ENCODE measurements at places on chromosomes 2 and 18.

GRCh38 chr18:62521593-62521992, 1.2 kb upstream of the ZCCHC2 start:
- no peak for DNase-seq

GRCh38 chr18:44035554-44035953, 645.1 kb upstream of the SETBP1 start:
- DNase-seq: no peak

- DNase-seq: no peak
Measured at GRCh38 chr2:236739663-236740062, 170.0 kb downstream of the ACKR3 start.

DNA sequence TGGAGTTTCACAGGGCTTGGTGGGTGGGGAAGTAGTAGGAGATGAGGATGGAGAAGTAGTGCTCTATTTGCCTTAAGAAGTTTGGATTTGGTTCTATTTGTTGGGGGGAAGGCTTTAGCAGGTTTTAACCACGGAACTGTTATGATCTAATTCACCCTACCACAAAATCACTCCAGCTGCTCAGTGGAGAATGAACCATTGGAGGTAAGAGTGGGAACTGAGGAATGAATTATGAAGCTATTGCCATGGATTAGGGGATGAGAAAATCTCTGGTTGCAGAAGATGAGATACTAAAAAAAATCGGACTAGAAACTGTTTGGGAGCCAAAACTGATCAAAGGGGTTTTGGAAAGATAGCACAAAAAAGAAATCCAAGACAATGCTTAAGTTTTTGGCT, 488.9 kb downstream of the DLGAP1 start:
- no peak for DNase-seq

DNA sequence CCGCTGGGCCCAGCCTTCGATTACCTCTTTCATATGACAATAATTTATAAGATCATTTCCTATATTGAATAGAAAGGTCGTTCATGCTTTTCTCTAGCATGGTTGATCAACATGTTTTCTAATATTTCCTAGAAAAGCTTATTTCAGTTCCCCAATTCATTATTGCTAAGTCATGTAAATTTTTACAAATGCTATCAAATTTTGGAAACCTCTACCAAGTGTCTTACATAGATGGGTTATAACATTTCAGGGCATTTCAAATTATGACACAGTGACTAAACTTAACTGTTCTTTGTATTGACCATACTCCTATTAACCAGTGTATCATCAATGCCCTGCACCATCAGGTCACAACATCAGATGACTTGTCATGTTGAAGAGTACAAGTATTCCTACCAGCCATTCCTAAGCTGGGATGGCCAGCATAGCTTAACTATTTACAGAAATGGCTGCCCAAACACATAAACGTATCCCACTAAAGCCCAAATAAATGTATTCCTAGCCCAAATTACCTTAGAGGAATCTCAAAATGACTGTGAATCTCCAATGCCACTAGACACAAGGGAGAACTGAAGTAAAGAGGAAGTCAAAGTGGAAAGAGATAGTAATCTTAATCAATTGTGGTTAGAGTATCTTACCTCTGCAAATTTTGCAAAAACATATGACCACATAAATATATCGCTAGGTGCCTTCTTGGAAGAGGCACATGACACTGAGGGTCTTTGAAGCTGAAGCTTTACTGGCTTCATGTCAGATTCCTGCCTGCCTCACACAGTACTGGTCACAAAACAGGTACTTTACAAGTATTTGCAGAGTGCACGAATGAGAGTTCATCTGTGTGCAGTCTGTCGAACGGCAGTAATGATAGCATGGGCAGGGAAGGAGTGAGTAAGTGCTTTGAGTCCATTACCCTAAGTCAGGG, 87.3 kb upstream of the TLK1 start:
- DNase-seq: no peak
